CD4-positive, alpha-beta T cell treated with Interleukin-4 for 4 hours (primary cell): ENCODE measurements at places on chromosomes 16 and 17.
A peak's percentile ranks its signal among the peaks of the same experiment; 100 is the strongest.

DNA sequence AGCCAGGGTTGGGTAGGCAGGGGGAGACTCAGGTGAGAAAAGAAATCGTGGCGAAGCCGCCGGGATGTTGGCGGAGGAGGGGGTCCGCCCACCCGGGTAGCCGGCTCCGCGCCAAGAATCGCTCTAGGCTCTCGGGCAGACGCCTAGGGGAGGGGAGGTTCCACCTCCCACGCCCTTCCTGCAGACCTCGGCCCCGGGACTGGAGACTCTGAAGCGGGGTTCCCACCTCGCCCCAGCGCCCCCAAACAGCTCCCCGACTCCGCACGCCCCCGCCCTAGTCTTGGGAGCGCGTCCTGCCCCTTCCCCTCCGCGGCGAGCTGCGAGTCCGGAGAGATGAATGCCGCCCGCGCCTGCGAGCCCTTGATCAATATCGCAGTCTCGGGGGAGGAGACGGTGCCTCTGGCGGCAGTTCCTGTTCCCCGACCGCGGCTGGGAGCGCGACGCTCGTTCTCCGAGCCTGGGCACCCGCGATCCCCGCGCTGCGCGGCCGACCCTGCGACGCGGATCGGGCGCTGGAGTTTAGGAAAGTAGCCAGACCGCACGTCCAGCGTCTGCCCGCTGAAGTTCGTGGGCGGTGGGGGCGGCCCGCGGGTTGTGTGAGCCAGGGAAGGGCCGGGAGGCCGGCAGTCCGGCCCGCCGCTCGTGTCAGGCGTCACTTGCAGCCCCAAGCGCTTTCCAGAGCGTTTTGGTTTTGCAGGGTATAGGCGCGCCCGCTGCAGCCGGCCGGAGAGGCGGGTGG lies 790 bp downstream of the CRHR1 start:
- no peak for DNase-seq

DNA sequence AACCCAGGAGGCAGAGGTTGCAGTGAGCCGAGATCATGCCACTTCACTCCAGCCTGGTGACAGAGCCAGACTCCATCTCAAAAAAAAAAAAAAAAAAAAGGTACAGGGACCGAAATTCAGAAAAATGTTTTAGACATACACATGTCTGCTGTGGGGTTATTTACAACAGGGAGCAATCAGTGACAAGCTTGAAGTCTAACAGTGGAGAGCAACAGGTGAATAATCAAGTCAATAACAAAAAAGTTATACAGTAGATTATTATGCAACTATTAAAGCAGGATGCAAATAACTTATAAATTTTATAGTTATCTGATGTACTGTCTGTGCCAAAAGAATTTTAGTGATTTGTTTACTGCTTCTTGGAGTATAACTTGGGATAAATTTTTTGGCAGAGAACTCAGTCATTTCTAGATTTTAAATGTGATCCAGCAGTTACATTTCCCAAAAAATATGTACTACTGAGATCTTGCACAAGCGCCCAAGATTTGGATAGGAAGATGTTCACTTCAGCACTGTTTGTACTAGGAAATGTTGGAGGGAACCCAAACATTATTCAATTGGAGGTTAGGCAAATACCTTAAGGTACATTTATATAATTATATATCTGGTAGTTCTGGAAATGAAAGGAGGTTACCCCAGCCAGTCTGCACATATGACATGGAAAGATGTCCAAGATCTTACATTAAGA lies 34.1 kb downstream of the EEF2K start:
- DNase-seq: no peak

- no peak for DNase-seq
Observed at GRCh38 chr17:82823004-82823403, 16.8 kb downstream of the ZNF750 start.

DNA sequence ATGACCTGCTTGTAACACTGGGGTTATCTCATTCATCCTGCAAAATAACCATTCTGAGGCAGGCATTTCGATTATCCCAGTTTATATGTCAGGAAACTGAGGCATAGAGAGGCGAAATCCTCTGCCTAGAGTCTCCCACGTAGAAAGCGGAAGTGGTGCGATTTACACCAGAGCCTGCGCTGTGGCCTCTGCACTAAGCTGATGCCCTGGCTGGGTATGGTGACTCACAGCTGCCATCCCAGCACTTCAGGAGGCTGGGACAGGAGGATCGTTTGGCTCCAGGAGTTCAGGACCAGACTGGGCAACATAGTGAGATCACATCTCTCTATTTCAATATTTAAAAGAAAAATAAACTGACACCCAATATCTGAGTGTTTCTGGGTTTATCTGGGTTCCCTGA lies 59.3 kb upstream of the BCO1 start:
- no peak for DNase-seq

DNA sequence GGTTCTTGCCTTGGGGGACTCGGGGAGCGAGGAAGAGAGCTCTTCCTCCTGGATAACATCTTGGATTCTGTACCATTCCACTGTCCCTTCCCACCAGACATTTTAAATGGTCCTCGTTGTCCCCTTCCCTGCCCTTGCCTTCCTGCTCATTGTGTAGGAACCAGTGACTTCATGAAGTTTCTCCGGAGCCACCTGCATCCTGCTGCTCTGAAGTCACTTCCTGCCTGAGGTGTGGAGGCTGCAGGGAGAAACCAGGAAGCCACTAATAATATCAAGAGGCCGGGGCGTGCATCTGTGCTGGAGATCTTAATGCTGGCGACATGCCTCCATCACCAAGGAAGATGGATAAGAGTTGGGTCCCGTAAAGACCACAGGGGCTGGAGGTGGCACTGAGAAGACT lies 6.2 kb upstream of the SLC16A13 start:
- DNase-seq: peak; percentile 48

- DNase-seq: no peak
Observed at GRCh38 chr16:27258241-27258734, 10.3 kb downstream of the NSMCE1 start.

DNA sequence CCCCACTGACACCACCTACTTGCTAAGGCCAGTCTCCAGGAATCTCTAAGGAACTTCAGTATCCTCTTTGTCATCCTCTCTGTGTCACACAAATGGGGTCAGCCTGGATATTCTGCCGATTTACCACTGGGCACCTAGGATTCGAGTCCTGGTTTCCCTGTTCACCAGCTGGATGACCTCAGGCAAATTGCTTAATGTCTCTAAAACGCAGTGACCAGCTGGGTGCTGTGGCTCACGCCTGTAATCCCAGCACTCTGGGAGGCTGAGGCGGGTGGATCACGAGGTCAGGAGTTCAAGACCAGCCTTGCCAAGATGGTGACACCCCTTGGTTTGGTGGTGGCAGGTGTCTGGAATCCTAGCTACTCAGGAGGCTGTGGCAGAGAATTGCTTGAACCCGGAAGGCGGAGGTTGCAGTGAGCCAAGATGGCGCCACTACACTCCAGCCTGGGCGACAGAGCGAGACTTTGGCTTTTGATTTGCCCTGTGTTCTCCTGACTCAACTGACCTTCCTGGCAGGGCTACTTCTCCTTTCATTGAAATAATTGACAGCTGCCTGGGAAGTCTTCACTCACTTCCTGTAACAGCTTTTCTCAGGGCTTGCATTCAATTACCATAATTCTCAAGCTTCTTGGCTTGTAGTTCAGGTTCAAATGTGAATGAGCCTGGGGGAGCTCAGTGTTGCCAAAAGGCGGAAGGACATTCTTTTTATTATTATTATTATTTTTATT lies 15.4 kb downstream of the SYCE1L start:
- DNase-seq: no peak

GRCh38 chr16:84508502-84508901 lies 4.0 kb upstream of the MEAK7 start:
- peak; percentile 37 for DNase-seq

DNA sequence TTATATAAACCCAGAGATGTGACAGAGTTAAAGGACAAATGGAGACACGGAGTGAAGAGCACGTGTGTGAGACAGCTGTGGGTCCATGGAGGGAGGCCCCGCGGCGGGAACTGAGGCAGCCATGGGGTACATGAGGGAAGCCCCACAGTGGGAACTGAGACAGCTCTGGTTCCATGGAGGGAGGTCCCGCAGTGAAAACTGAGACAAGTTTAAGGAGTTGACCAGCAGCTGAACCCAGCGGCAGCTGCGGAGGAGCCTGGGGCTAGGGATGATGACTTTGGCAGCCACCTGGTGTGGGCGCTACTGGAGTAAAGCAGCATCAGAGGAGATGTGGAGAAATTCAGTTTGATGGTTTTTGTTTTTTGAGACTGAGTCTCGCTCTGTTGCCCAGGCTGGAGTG lies 185.1 kb downstream of the RPTOR start:
- DNase-seq: no peak

DNA sequence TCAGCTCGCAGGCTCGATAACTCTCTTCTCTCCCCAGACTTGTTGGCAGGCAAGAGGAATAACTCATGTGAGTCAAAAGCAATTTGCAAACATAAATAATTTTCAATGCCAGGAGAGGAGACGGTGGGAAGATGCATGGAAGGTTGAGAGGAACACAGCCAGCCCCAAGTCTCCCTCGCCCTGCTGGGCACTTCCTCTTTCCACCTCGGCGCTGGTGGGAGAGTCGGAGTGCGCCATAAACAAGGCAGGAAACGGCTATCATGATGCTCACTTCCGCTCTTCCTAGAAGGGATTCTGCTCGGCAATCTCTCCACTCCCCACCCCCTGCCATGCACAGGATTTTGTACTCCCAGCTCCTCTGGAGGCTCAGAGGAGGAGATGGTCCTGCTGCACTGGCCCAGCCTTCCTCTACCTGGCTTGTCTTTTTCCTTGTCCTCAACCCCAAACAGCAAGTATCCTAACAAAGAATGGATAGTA lies 13.0 kb downstream of the CBX4 start:
- DNase-seq: no peak

DNA sequence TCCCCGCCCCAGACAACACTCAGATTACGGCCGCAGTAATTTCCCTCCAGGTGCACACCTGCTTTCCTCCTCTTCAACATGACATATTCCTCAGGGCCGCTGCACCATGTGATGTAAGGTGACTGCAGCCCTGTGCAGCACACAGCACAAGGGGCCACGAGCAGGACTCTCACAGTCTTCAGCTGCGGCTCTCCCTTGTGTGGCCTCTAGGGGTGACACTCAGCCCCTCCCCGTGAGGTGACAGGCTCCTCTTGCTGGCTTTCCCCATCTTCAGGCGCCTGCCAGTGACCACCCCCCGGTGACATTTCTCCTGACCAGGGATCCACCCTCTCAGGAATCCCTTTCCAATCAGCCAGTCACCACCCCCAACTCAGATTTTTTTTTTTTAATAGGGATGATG lies 31.3 kb upstream of the ABCC3 start:
- no peak for DNase-seq

DNA sequence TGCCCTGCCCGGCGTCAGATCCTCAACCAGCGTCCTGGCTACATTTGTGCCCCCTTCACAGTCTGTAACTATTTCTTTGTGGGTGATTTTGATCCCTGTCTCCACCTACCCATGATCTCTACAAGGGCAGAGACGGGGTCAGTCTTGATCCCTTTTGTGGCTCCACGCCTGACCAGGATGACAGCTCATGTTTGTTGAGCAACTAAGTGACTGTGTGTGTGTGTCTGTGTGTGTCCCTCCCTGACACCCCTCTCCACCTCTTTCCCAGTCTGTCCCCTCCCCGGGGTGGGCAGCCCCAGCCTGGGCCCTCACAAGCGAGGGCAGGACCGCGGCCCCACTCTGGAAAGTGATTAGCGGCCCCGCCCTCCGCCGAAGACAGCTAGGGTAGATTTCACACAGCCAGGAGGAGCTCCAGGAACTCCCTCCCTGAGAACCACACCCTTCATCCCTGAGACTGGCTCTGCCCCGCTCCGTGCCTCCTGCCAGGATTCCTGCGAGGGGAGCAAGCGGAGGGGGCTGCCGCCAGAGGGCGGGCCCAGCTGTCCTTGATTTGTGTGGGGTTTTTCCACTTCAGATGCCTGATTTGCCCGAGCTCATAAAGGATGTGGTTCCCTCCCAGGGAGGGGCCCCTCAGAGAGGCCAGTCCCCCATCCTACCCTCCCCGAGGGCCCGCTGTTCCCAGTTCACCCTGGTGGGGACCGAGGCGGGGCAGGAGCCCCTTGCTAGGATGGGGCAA lies 5.3 kb upstream of the HS3ST6 start:
- no peak for DNase-seq

GRCh38 chr17:58403311-58403710 lies 14.0 kb downstream of the RNF43 start:
- no peak for DNase-seq

- no peak for DNase-seq
Observed at GRCh38 chr17:4536742-4537411, 18.3 kb downstream of the MYBBP1A start.

DNA sequence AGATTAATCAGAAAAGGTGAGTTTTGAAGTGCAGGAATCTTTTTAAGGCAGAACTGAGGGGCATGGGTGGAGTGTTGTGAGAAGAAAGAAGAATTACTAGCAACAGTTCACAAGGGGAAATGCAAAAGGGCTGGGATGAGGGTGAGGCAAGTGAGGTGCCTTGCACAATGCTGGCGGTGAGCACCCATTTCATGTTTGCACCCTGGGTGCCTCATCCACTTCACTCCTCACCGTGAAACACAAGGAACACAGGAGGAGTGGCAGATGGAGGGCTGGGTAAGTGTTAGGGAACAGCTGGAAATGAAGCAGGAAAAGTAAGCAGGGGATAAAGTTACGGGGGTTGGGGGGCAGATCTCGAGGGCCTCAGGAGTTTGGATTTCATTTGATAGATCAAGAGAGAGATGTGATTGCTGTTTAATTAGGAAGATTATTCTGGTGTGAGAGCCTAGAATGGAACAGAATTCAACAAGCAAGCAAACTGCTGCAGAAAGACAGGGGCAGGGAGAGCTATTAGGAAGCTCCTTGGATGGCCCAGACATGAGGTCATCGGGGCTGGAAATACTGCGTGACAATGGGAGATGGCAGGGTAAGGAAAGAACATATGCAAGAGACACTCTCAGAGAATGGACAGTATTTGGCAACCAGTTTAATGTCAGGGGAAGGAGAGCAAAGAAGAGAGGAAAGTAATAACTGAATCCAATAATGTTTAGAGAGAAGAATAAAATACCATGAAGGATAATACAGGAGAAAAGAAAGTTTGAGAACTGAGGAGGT lies 8.3 kb upstream of the HEATR6 start:
- DNase-seq: no peak

- peak; percentile 69 for DNase-seq
Observed at GRCh38 chr16:68272507-68273209, 8.3 kb downstream of the SLC7A6 start.

DNA sequence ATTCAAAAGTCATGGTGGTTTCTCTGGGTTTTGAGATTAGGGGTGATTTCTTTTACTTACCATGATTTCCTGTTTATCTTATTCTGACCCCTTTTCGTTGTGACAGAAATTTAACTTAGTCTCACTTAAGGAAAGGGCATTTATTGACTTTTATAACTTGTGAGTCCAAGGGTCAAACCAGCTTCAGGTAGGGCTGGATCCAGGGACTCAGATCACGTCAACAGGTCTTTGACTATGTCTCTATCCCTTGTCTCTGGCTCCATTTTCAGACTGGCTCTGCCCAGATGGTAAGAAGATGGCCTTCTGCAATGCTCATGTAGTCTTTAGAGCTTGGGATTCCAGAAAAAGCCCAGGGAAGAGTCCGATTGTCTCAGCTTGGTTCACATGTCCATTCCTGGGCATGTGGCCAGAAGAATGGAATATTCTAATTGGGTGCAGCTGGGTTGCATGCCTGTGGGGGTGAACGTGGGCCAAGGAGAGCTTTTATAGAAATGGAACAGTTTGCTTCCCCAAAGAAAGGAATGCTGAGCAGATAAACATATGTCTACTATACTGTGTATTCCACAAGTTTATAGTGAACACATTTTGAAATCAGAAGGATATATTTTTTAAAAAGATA lies 13.4 kb downstream of the USP43 start:
- DNase-seq: no peak

GRCh38 chr17:14553847-14554246 lies 253.0 kb downstream of the HS3ST3B1 start:
- DNase-seq: no peak
